ENCODE measurements at places on chromosomes 1 and 21.

- DNase-seq = no peak
Measured at GRCh38 chr1:185719021-185719420, 15.2 kb upstream of the HMCN1 start.

- no peak for DNase-seq
Measured at GRCh38 chr1:76909311-76909710, 42.0 kb downstream of the ST6GALNAC5 start.

- peak; percentile 99 for DNase-seq
Measured at GRCh38 chr1:209652873-209653401, 712 bp upstream of the LAMB3 start.

- no peak for DNase-seq
Measured at GRCh38 chr1:41510531-41511238, 26.2 kb upstream of the EDN2 start.

DNA sequence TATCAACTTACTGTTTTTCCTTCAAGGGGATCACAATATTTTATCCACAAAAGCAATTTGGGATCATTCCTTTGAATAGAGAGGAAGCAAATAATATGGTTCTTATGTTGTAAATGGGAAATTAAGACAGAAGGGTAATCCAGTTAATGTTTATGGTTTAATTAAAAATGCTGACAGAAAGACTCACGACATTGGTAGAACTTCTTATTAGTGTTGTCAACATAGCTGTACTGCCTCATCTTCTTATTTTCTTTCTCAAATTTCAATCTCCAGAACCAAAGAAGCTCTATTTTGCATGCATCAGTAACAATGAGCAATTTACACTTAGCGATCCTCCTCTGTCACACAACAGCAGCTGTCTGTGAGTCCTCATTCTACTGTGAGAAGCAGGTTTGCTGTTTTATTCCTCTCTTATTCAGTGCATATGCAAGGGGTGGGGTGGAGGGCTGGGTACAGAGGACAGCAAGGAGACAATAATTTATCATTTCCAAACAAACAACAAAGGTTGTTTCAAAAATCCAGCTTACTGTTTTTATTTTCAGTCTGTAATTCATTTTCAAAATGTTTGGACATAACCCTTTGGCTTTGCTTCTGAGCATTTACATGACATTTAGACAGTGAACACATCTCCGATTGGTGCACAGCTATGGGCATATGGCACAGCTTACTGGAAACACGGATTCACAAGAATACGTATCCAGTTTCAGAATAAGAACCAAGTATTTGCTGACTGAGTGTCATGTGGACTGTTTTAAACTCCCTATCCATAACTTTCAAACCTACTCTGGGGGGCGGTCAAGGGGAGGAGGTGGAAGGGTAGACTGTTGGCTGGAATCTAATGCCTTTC, 335.9 kb downstream of the RGS7 start:
- DNase-seq = no peak

GRCh38 chr1:241614144-241614543, 26.0 kb downstream of the CHML start:
- no peak for DNase-seq

DNA sequence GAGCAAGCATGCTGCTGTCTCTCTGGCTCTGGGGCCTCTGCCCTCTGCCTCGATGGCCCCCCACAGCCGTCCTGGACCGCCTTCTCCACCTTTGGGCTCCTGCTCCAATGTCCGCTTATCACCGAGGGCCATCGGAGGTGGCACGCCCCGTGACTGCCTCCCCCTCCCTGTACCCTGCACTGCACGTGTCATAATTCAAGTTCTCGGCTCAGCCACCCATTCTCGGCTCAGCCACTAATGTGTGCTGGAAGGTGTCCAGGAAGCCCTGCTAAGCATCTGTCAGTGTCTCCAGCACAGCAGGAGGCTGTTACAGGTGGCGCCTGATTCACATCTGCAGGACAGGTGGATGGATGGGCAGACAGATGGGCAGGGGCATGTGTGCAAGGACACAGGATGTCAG, 45.5 kb downstream of the TP73 start:
- peak; percentile 96 for DNase-seq

GRCh38 chr1:218476385-218476784, 131.2 kb downstream of the TGFB2 start:
- DNase-seq = no peak

- no peak for DNase-seq
Measured at GRCh38 chr1:65762081-65762862, 30.4 kb upstream of the PDE4B start.

GRCh38 chr21:14548779-14549178, 2.7 kb upstream of the SAMSN1 start:
- no peak for DNase-seq

GRCh38 chr1:232108598-232108997, 482.0 kb downstream of the DISC1 start:
- no peak for DNase-seq

DNA sequence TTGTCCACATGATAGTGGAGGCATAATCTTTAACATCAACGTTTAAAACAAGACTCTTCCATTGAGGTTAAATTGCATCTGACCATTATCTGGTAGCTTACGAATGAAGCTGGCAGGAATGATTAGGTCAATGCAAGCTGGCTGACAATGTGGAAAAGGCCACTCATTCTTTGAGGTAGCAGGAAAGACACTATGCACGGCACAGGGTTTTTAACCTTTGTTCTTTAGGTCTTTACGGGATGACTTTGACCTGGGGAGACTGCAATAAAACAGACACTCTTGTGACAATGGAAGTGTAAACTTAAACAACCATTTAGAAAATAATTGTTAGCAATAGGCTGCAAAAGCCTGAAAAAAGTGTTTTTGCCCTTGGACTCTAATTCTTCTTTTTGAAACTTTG, 193.8 kb upstream of the FOXD3 start:
- DNase-seq = no peak

- no peak for DNase-seq
Measured at GRCh38 chr1:193216920-193217319, 30.5 kb upstream of the B3GALT2 start.

- no peak for DNase-seq
Measured at GRCh38 chr1:156964441-156964840, 44.0 kb downstream of the LRRC71 start.

Measured in RPMI8226 (cell line).